Calu3 (cell line): ENCODE measurements at places on chromosomes 1 and 21. TPM values are rescaled to one million over a fixed set of nuclear protein-coding genes. Genes with fewer than 3 reads are reported as not detected.

The KRTAP21-2 gene
- not detected in 2 replicates for total RNA-seq

DNA sequence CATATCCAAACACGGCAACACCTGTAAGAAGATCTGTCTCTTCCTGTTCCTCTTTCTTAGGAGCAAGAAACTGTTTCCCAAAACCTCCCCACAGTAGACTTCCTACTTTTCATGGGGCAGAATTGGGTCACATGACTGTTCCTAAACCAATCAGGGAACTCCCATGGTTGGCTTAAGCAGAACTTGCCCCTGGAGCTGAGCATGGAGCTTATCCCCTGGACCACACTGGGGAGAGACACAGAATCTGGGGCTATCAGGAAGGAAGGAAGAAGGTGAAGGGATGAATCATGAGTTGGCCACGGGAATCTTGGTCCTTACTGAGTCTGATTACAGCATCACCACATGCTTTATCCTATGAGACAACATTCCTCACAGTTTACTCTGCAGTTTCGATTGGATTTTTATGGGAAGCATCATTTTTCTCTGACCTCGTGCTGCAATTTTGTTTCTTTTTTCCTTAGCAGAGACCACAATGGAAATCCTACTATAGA, 81.8 kb downstream of the CDC7 start:
- DNase-seq, result no peak

- DNase-seq, result no peak
Observed at GRCh38 chr1:42479621-42480020, 16.5 kb downstream of the CCDC30 start.

- no peak for DNase-seq
Observed at GRCh38 chr1:83682132-83682531, 316.8 kb downstream of the TTLL7 start.

GRCh38 chr1:151577173-151577572, 34.7 kb upstream of the SNX27 start:
- DNase-seq, result no peak
